ENCODE measurements at places on chromosomes 3 and 15.
A peak's percentile ranks its signal among the peaks of the same experiment; 100 is the strongest.

DNA sequence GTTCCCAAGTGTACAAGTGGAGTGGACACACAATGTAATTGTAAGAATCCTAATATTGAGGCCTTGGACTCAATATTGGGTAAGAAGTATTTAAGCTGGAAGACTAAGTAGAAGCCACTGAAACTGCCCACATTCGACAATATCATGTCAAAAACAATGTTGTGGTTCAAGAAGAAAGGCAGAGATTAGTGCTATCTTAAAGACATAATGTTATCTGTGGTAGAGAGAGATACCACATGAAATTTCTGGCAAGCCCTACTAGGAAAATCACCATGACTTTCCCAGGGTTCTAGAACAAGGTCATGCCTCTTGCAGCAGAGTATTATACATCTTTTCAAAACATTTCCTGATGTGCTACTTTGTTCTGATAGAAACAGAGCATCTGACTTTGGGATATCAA is 192.6 kb downstream of the RAP2B start:
- DNase-seq: no peak

DNA sequence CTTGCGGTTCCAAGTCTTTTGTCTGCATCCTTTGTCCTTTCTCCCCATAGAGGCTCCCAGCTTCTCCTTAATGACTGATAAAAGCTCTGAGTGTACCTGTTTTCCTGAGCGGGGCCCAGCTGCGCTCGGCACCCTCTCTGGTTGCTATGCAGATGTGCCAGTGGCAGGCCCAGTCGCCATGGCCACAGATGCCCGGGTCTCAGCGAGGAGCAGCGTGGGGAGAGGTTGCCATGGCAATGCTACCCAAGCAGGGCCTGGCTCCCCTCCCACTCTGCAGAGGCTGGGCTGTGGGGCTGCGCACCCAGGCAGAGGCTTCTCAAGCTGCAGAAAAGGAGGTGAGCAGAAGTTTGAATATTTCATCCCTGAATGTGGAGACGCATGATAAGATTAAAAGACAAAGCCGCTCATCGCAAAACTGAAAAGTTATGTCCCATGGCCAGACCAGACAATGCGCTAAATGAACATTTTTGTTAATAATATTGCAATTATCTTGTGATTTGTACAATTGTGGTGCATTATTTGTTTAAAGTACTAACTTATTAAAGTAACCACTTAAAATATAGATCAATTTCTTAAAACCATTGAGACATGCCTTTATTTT is 66.1 kb downstream of the TPRA1 start:
- no peak for DNase-seq

DNA sequence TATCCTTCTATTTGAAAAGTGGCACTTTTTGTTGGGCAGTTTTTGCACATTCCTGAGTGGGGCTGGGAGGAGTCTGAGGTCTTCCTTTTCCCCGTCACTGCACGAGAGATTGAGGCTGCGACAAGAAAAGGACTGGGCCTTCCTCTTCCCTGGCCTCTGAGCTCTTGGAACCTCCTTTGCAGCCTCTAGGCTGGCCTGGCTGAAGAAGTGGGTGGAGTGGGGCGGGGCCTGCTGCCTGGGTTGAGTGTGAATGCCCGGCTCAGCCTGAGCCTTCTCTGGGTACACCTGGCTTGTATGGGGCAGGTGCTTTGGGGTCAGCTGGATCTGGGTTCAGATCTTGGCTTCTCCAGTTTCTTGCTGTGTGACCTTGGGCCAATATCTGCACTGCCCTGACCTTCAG is 43.1 kb downstream of the PLXNA1 start:
- no peak for DNase-seq

- no peak for DNase-seq
These were observed 30.0 kb downstream of the SLC6A11 start for GRCh38 chr3:10845839-10846656.

GRCh38 chr3:158845765-158846350 is 44.0 kb downstream of the MFSD1 start:
- DNase-seq: no peak

- DNase-seq: no peak
These were observed 5.2 kb downstream of the PARP3 start for GRCh38 chr3:51947215-51947900.

- no peak for DNase-seq
These were observed 592.1 kb downstream of the SI start for GRCh38 chr3:164486150-164486549.

- no peak for DNase-seq
These were observed 52.7 kb downstream of the NSMCE3 start for GRCh38 chr15:29216955-29217354.

DNA sequence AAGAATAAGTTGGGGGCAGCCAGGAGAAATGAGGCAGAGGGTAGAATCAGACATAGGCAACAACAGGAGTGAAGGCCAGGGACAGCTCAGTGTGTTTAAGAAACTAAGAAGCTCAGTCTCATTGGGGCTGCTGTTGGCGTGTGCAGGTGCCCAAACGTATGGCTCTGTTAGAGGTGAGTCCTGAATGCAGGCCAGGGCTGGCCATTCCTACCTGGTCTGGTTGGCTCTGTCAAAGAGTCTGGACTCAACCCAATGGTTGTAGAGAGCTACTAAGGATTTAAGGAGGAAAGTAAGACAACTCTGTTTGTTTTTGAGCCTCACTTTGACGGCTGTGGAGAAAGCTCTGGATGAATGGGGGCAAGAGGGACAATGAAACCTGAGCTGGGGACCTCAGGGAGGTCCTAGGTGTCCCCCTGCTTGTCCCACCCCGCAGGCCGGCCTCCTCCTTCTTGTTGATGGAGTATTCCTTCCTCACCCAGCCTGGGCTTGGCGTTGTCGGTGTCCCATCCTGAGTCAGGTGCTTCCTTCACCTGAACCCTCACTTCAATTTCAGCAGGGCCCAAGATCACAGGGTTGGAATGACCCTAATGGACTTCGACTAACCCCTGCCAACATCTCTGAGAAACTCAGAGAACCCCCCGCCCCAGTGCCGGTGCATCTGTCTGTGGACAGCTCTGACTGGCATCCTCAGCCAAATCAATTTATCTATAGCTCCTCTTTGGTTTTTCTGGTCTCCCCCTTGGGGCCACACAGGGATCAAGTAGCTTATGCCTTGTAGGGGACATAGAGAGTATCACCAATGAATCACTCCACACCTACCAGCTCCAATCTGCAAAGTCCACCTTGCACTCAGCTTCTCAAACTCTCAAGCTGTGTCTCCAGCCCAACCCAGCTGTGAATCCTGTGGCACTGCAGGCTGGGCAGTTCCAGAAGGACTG is 8.3 kb downstream of the ITGA11 start:
- DNase-seq: no peak

GRCh38 chr3:11624161-11624560 is 19.6 kb downstream of the VGLL4 start:
- DNase-seq: no peak

DNA sequence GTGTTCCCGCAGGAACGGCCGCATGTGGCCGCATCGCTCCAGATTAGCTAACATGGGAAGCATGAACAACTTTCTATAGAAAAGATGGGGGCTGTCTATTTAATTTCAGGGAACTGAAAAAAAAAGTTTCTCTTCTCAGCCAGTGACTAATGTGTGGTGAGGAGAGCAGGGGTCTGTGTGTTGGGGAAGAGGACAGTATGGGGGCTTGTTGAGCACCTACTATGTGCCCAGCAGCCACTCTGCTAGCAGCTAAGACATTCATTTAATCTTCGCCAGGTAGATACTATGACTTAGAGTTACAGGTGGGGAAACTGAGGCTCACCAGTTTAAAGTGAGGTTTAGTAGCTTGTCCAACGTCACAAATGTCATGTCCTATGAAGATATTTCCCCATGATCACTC is 56.6 kb downstream of the MGLL start:
- DNase-seq: no peak

GRCh38 chr3:175007306-175007705 is 148.2 kb downstream of the NAALADL2 start:
- DNase-seq: no peak

DNA sequence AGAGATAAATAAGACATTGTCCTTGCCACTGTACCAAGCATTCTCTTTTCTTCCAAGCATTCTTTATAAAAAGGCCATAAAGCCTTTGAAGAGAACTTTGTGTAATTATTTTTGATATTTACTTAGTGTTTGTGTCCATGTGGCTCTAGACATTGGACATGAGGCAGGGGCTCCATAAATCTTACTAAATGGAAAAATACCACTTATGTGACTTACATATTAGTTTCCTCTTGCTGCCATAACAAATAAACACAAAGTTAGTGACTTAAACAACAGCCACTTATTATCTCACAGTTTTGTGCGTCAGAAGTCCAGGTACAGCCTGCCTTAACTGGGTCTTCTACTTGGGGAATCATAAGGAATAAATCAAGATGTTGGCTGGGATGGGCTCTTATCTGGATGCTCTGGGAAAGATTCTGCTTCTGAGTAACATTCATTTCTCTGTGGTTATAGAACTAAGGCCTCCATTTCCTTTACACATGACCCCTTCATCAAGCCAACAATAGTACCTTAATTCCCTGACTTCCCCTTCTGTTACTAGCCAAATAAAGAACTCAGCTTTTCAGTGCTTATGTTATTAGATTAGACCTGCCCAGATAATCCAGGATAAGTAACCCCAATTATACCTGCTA is 59.9 kb upstream of the COL8A1 start:
- DNase-seq: no peak

- DNase-seq: no peak
These were observed 4.1 kb upstream of the ACTC1 start for GRCh38 chr15:34799149-34800101.

- DNase-seq: no peak
These were observed 2.8 kb upstream of the ISG20 start for GRCh38 chr15:88636050-88636449.

DNA sequence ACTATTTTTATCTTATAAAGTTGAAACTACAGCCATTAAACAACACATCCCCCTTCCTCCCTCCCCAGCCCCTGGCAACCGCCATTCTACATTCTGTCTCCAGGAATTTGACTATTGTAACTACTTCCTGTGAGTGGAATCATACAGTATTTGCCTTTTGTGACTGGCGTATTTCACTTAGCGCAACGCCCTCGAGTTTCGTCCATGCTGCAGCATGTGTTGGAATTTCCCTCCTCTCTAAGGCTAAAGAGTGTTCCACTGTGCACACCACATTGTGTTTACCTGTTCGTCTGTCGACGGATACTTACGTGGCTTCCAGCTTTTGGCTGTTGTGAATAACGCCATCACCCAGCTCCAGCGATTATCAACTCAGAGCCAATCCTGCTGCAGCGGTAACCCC is 52.0 kb upstream of the DLG1 start:
- no peak for DNase-seq

DNA sequence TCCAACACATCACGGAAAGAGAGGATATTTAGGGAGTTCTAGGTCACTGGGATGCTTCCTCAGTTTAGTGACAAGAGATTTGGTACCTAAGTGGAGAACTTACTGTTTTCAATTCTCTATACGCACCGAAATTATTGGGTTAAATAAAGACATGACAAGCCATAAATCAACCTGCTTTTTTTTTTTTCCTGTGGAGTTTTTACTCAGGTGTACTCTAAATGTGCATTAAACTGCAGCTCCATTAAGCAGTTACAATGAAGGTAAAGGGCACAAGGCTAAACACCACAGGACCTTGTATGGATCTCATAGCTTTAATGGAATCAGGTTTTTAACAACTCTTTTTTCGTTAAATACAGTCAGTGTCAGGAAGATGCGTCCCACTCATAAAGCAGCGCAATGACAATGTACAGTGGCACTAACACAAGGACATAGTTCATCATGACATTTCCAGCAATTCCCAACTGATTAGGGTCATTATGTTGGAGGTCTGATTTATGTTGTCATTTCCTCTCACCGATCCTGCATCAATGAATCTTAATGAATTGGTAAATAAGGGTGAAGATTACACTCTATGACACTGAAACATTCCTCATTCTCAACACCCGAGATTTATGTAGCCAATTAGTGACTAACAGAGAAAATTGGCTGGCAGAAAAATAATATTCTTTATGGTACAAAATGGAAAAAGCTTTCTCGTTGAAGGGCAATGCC is 355.2 kb downstream of the FOXP1 start:
- no peak for DNase-seq

GRCh38 chr15:63502137-63502766 is 2.1 kb upstream of the USP3 start:
- DNase-seq: no peak

DNA sequence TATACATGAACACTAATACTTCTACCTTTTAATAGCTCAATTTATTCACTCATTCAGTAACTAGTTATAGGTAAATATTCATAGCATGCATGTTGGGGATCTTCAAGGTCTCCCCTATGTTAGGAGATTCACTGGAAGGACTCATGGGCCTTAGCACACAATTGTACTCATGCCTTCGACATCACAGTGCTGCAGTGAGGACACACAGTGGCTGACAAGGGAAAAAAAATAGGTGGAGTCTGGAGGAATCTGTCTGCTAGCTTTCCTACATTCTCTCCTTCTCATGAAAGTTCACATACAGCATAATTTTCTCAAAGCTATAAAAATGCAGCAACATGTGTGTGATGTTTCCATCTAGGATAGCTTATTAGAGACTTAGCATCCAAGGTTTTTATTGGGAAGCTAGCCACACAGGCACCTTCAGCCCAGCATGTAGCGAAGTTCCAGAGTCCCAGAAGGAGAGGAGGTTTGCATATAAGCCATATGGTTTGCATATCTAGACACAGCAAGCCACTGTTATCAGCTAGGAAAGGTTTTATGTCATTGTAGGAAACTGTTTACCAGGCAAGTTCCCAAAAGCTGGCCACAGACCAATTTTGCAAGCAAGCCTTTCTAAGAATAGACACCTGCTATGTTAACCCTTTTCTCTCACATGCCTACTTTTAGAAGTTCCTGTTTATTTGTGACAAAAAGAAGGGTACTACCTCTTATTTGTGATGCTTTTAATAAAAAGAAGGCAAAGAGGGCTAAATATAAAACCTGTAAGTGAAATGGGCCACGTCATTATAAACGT is 46.4 kb downstream of the MORC1 start:
- no peak for DNase-seq

GRCh38 chr3:184727357-184728009 is 15.6 kb upstream of the MAGEF1 start:
- peak; percentile 68 for DNase-seq
